ENCODE measurements at places on chromosomes 1 and 21.

GRCh38 chr1:54805981-54806381 lies 4.9 kb upstream of the TTC22 start:
- DNase-seq: no peak

DNA sequence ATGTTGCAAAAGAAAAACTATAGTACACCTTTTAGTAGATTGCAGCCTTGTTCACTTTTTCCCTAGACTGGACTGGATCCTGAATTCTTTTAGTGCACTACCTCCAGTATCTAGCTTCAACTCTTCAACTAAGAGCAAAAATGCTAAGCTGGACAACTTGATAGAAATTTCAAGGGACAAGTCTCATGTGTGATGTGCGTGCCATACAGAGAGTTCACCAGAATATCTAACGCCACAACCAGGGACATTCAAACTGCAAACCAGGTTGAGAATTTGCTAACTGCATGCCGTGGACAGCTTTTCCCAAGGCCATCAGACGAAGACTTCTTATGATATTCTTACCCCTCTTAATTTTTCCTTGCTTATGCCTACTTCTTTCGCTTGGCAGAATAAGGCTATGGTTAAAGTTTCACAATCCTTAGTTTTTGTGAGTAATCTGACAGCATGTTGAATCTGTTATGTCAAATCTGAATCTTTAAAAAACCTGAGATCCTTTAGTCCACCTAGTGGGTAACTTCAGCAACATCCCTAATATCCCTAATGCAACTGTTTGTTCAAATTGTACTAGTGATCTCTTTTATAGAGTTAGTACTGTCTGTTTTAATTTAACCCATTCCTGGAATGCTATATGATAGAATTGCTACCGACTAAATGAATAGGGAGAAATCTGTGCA lies 66.4 kb downstream of the DDAH1 start:
- no peak for DNase-seq

DNA sequence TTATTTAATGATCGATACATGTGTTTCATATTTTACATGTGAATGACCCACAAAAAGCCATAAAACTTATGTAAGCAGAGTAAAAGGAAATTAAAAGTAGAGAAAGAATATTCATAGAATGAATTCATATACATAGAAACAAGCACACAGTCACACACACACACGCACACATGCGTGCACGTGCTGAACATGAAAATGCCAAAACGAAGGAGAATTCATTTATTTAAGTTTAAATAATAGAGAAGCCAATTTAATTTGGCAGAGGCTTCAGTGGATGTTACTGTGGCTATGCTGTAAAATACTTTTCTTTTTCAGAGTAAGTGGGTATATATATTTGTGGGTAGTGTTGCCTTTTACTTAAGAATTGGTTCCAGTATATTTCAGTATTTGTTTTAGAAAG lies 145.0 kb upstream of the C21orf91 start:
- no peak for DNase-seq

- DNase-seq: no peak
These were observed 341.8 kb downstream of the ZNF326 start for GRCh38 chr1:90336552-90337324.
